ENCODE measurements at places on chromosomes 5 and 9.

- DNase-seq = no peak
Observed at GRCh38 chr9:78369639-78370219, 72.8 kb downstream of the PSAT1 start.

DNA sequence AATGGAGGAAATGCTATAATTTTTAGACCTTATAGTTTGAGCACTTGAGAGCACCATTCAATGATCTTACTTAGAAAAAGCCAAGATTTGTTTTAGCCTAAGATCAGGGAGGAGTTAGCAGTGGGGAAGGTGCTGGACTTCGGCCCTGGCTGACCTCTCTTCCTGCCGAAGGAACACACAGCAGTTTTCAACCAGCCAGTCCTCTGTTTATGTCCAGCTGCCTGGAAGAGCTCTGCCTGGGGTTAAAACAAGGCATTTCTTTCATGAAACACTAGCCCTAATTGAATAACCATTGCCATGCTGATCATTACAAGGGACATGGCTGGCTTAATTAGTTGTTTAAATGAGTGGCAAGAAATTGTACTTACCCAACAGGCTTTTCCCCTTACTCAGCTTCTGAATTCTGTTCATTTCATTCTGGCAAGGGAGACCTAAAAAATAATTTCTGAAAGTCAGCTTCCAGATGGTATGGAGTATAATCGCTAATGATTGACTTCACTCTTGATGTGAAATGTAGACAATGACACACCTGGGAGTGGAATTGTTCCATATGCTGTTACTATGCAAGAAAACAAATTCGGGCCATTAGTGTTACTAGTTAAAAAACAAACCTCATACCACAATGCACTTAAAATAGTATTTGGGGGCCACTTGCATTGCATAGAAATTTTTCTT lies 514.2 kb downstream of the SPOCK1 start:
- no peak for DNase-seq

DNA sequence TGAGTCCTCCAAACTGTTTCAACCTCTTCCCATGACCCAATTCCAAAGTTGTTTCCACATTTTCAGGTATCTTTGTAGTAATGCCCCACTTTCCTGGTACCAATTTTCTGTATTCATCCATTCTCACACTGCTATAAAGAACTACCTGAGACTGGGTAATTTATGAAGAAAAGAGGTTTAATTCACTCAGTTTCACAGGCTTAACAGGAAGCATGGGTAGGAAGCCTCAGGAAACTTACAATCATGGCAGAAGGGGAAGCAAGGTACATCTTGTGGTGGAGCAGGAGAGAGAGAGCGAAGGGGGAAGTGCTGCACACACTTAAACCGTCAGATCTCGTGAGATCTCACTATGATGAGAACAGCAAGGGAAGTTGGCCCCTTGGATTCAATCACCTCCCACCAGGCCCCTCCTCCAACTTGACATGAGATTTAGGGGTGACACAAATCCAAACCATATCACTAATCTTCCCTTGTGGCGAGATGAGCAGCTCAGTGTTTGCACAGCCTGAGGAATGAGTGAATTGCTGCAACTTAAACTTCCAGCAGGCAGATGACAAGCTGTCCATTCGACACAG lies 42.9 kb downstream of the TRIP13 start:
- no peak for DNase-seq

DNA sequence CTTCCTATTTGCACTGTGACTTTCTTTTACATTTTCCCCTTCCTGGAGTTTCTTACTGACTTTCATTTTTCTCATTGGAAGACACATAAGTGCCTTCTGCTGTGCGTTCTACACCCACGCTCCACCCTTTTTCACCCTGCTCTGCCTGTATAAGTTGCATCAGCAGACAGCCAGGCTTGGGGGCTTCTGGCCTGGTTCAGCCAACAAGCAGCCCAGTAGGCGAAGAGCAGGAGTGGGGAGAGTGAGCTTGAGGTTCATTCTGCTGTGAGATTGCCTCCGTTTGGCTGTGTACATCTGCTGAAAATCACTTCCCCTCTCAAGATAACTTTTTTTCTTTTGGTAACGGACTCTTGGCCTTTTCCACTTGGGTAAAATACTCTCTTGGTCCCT lies 38.4 kb downstream of the RASGRF2 start:
- no peak for DNase-seq

DNA sequence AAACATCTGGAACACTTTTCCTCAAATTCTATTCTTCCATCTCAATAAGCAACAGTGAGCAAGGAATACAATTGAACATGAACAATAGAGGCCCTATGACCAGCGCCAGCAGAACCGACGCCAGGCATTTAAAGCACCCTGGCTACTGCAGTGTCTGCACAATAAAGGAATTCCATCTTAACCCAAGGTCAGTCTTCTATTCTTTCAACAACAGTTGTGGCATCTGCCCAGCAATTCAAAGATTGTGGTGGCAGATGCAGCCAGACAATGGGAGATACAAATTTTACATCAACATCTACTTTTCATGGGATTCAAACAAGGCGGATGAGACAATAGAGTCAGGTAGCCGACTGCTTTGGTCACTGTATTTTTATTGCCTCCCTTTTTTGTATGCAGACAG lies 65.9 kb downstream of the ELL2 start:
- DNase-seq = no peak

- no peak for DNase-seq
Observed at GRCh38 chr5:103347716-103348423, 89.3 kb downstream of the MACIR start.

DNA sequence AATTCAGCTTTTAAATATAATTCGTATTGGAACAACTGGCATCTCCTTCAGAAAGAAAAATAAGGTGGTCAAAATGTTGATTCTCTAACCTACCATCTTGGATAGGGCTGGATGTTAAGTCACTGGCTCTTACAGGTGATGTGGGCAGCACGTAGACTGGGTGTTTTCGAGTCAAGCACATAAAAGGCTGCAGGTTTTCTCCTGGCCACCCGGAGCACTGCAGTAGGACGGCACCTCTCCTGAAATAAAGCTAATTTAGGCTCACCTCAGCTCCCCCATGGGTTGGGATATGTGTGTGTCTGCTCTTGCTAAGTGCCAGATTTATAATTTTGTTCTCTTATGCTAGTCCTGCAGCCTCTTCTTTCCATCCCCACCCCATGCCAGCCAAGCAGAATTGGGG lies 80.3 kb downstream of the IQGAP2 start:
- no peak for DNase-seq

GRCh38 chr9:137463931-137464290 lies 4.8 kb upstream of the NSMF start:
- no peak for DNase-seq

DNA sequence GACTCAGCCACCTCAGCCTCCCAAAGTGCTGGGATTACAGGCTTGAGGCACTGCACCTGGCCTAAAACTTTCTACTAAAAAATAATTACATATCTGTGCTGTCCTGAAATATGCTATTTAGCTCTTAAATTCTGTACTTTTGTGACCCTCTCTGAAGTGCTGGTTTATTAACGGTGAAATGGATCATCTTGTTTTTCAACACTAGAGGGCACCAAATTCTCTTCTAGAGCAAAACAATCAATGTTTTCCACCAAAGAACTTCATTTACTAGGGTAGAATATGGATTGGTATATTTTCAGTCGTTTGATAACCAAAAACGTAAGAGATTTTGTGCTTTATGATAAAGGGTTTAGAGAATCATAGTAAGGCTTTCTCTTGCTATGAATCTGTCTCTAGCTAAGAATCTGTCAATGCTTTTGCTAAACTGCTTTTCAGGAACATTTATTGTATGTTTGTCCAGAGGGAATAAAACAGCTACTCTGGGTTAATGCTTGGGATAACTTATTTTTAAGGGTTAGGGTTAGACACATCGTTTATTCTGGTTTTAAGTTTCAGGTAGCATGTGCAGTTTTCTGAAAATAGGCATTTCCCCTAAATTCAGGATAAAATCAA lies 63.6 kb downstream of the RNF180 start:
- DNase-seq = no peak

DNA sequence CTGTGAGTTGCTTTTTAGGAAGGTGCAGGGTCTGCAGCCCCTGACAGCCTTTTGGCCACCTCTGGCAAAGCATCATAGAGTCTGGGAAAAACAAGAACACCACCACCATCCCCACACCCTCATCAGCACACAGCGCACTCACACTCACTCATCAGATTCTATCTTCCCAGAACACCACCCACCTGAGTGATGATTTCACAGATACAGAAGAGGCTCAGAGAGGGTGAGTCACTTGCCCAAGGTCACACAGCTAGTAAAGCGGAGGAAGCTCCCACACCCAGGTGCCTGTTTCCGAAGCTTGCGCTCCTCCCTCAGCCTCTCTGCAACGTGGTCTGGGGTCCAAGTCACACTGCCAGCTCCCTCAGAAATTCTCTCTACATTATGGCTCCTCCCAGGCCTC lies 41.8 kb upstream of the HRH2 start:
- no peak for DNase-seq

GRCh38 chr5:142432961-142433360 lies 108.1 kb upstream of the SPRY4 start:
- no peak for DNase-seq

- no peak for DNase-seq
Observed at GRCh38 chr5:27472871-27473270, 434.5 kb upstream of the CDH9 start.

- no peak for DNase-seq
Observed at GRCh38 chr5:39599721-39600431, 175.1 kb upstream of the DAB2 start.

GRCh38 chr5:172858990-172859811 lies 25.1 kb downstream of the ERGIC1 start:
- DNase-seq = no peak

DNA sequence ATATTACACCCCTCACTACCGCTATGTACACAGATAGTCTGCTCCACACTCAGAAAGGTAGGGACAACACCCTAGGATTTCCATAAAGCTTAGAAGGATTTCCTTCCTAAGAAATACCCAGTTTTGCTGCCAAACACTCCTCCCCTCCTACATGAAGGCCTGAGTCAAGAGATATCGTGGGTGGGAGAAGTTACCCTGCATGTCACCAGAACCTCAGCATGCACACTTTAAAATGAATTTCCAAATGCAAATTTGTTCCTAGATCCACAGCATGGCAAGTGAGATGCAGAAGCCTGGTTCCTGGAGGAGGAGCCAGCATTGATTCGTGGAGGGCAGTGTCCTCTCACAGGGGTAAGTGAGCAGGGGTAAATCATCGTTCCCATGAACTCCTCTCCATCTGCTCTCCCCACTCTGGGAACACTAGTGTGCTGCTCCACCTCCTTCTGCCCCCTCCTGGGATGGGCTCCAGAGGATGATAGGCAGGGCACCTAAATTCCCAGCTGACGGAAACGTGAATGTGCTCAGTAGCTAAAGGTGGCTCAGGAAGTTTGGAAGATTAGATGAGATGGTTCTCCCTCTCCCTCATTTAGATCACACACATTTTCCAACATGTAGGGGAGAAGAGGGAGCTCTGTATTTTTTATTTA lies 76.7 kb downstream of the PDE4D start:
- no peak for DNase-seq

DNA sequence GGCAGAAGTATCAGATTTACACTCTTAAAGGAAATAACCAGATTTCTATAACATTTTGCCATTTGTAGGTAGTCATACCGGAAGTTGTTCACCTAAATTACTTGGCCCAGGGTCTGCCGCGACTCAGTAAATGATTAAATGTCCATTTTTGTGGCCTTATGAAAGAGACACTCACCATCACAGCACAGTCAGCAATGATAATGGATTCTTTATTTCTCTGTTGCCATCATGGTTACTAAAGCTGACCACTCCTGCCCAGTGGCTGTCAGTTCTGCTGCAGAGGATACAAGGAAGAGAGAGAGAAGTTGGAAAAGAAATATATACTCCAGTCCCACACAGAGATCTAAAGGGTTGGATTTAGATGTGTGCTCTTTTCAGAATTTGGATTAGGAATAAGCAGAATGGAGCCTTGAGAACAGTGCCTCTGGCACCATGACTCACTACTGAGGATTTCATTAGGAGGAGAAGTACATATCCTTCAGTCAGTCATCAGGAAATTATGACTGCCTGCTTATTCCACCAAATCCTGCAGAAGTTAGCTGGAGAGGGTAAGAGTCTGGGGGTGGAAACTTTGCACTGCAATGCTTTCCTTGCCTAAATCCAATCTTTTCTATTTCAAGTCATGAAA lies 72.8 kb upstream of the EFNA5 start:
- DNase-seq = no peak

- DNase-seq = no peak
Observed at GRCh38 chr5:150394131-150394530, 18.6 kb downstream of the CD74 start.

- no peak for DNase-seq
Observed at GRCh38 chr9:110847671-110848070, 179.1 kb downstream of the MUSK start.

DNA sequence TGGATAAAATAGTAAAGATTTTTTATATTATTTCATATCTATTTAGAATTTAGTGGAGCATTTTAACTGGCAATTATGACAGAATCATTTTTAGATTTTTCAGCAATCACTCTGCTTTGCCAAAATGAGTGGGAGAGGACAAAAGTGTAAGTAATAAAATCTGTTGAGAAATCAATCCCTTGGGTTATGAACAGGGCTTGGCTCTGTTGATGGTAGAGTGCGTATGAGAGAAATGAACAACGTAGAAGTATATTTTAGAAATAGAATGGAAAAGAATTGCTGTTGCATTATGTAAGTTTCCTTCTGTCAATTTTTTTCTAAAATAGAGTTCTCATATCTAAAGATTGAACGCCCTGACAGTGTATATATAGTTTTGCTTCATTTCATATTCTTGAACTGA lies 154.1 kb upstream of the PRDM9 start:
- no peak for DNase-seq

DNA sequence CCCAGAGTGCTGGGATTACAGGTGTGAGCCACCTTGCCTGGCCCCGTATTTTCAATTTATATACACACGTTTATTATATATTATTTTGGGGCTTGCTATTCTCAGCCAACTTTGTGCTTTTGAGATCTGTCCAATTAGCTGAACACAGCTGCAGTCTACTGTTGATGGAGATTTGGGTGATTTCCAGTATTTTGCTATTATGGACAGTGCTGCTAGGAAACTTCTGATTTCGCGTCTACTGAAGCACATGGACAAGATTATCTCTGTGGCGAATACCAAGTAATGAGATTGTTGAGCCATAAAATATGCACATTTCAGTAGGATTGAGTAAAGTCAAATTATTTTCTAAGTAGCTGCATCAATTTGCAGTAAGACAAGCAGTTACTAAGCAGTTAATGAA lies 1731.2 kb upstream of the CDH6 start:
- no peak for DNase-seq

GRCh38 chr5:137265457-137265856 lies 233.7 kb downstream of the SPOCK1 start:
- DNase-seq = no peak

DNA sequence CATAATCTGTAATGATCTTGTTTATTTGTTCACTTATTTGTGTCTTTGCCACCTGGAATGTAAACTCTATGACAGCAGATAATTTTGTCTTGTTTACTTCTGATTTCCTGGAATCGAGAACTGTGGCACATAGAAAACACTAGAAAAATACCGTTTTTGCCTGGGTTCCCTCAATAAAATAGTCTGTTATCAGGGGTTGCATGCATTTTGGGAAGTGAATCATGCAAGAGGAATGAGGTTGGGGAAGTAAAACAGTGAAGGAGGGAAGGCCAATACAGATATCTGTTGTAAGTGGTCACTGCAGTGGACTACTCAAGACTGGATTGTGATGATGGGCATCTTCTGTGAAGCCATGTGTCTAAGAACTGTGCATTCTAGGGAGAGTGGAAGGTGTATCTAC lies 45.2 kb upstream of the IL6ST start:
- DNase-seq = no peak

Measured in esophagus squamous epithelium (tissue), 5 donors.